H1 (cell line): ENCODE measurements at places on chromosomes 12 and 14.

- H3K27ac ChIP-seq: no peak overlapping the region
- H3K36me3 ChIP-seq: no peaks in the 10 kb centered on the region
- no peak overlapping the region for H3K4me3 ChIP-seq
- no peaks in the 10 kb centered on the region for H3K4me1 ChIP-seq
- no peaks in the 10 kb centered on the region for H3K27me3 ChIP-seq
- DNase-seq: no peak
These were observed 30.0 kb upstream of the SLC38A4 start for GRCh38 chr12:46855760-46856159.

DNA sequence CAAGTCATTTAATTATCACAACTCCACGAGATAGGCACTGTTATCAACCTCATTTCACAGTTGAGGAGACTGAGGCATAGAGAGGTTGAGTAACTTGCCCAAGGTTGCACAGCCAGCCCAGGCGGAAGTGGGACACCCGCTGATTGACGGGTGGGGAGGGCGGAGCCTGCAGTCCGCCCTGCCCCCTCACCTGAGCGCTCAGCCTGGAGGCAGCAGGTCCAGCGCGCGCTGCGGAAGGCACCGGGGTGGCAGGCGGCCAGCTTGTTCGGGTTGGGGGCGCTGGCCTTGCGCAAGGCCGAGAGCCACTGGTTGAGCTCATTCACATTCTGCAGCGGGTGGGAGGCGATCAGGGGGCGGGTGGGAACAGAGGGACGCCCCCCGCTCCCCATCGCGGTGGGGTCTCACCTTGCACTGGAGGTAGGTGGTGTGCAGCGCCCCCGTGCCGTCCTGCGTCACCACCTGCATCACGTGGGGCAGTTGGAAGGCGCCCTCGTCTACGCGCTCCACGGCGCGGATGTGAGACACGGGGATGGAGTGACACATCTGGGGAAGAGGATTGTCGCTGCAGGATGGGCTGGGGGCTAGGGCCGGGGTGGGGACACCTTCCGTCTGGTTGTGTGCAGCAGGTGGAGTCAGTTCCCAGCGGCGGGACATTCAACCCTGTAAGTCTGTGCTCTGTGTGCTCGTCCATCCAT lies 31.7 kb downstream of the RASAL1 start:
- H3K27me3 ChIP-seq: no peaks in the 10 kb centered on the region
- peak; percentile 89 for DNase-seq
- H3K4me1 ChIP-seq: peaks cover 3% of the 10 kb centered on the region; the same call in 1 of the 2 replicates
- no peaks in the 10 kb centered on the region for H3K36me3 ChIP-seq

- H3K36me3 ChIP-seq: no peaks in the 10 kb centered on the region
- no peaks in the 10 kb centered on the region for H3K27me3 ChIP-seq
- no peak for DNase-seq
- no peaks in the 10 kb centered on the region for H3K4me1 ChIP-seq
- H3K4me3 ChIP-seq: no peak overlapping the region
These were observed 8.7 kb downstream of the SYNE3 start for GRCh38 chr14:95507701-95508103.

- H3K4me1 ChIP-seq: no peaks in the 10 kb centered on the region
- no peak overlapping the region for H3K27ac ChIP-seq
- no peak for DNase-seq
- H3K4me3 ChIP-seq: no peak overlapping the region
- H3K27me3 ChIP-seq: no peaks in the 10 kb centered on the region
These were observed 15.0 kb downstream of the MDM1 start for GRCh38 chr12:68317047-68317667.

DNA sequence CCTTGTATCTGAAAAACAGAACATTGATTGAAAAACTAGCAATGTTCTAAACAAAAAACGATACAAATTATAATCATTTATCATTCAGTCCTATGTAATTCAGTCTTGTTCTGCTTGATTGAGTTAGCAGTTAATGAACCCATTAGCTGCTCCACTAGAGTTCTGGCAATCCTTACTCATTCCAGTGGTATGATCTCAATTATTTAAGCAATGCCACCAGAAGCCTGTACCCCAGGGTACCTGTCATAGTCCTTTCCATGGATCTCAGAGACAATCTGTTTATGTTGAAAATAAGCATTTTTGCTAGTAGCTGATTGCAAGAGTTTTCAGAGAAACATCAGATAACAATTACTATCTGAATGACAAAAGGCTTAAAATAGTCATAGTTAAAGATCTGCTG lies 115.9 kb downstream of the UNC79 start:
- H3K27ac ChIP-seq: no peak overlapping the region
- H3K4me1 ChIP-seq: no peaks in the 10 kb centered on the region
- no peaks in the 10 kb centered on the region for H3K36me3 ChIP-seq
- DNase-seq: no peak

GRCh38 chr12:123952037-123952436 lies 20.6 kb downstream of the CCDC92 start:
- no peak overlapping the region for H3K27ac ChIP-seq
- DNase-seq: no peak
- H3K36me3 ChIP-seq: no peaks in the 10 kb centered on the region
- no peaks in the 10 kb centered on the region for H3K4me1 ChIP-seq
- H3K4me3 ChIP-seq: no peak overlapping the region
- no peaks in the 10 kb centered on the region for H3K27me3 ChIP-seq

- H3K27ac ChIP-seq: no peak overlapping the region
- no peaks in the 10 kb centered on the region for H3K36me3 ChIP-seq
These were observed 48.2 kb upstream of the BTG1 start for GRCh38 chr12:92193846-92194245.
